ENCODE measurements at places on chromosomes 16 and 17.

GRCh38 chr17:43661699-43662412 lies at the start of gene MEOX1:
Gene MEOX1, minus strand, starts transcription at chr17:43661922. Its CDS starts 388 bp downstream, at chr17:43661534.
- peak within 1 kb of the TSS; percentile 43 for H3K27ac ChIP-seq
- peaks cover 20% of the 10 kb centered on the region for H3K4me1 ChIP-seq
- DNase-seq = peak; percentile 40
- no peaks in the 10 kb centered on the region for H3K36me3 ChIP-seq
- H3K27me3 ChIP-seq = peaks cover 16% of the 10 kb centered on the region

- peaks cover 42% of the 10 kb centered on the region for H3K36me3 ChIP-seq
- H3K27me3 ChIP-seq = no peaks in the 10 kb centered on the region
- H3K4me3 ChIP-seq = no peak overlapping the region
- no peak for DNase-seq
- peaks cover 2% of the 10 kb centered on the region for H3K4me1 ChIP-seq
- H3K27ac ChIP-seq = no peak overlapping the region
These were observed 33.5 kb downstream of the C16orf87 start for GRCh38 chr16:46797501-46797900.

DNA sequence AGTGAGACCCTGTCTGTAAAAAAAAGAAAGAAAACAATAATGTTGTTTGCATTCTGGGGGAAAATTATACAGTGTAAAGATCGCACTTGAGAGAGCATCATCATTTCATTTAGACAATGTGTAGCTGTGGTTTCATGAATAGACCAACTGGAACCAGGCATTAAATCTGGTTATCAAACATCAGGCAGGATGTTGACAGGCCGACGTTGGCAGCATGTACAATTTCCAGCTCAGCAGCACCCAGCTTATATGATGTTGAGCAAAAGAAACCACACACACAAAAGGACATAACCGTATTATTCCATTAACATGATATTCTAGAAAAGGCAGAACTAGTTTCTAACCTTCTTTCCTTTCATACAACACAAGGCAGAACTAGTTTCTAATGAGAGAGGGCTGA lies 5.8 kb downstream of the MARVELD3 start:
- no peaks in the 10 kb centered on the region for H3K36me3 ChIP-seq
- no peak overlapping the region for H3K27ac ChIP-seq
- no peaks in the 10 kb centered on the region for H3K4me1 ChIP-seq
- H3K4me3 ChIP-seq = no peak overlapping the region
- no peak for DNase-seq

GRCh38 chr17:19800571-19800970 lies 52.5 kb upstream of the ALDH3A1 start:
- no peak overlapping the region for H3K4me3 ChIP-seq
- DNase-seq = no peak
- peaks cover 6% of the 10 kb centered on the region for H3K4me1 ChIP-seq
- H3K27ac ChIP-seq = no peak overlapping the region
- peaks cover 34% of the 10 kb centered on the region for H3K36me3 ChIP-seq
- no peaks in the 10 kb centered on the region for H3K27me3 ChIP-seq

GRCh38 chr17:42271779-42272035 lies 4.5 kb downstream of the STAT5B start:
- H3K4me1 ChIP-seq = peaks cover 71% of the 10 kb centered on the region
- no peak for DNase-seq
- no peaks in the 10 kb centered on the region for H3K27me3 ChIP-seq
- peaks cover 27% of the 10 kb centered on the region for H3K36me3 ChIP-seq

GRCh38 chr16:17269439-17269838 lies 201.3 kb downstream of the XYLT1 start:
- no peaks in the 10 kb centered on the region for H3K27me3 ChIP-seq
- peaks cover 20% of the 10 kb centered on the region for H3K4me1 ChIP-seq
- peaks cover 2% of the 10 kb centered on the region for H3K36me3 ChIP-seq
- no peak overlapping the region for H3K4me3 ChIP-seq
- no peak for DNase-seq

- no peak overlapping the region for H3K27ac ChIP-seq
- no peaks in the 10 kb centered on the region for H3K36me3 ChIP-seq
- H3K4me3 ChIP-seq = no peak overlapping the region
These were observed 352.1 kb upstream of the HSBP1 start for GRCh38 chr16:83455716-83456115.

GRCh38 chr17:74798239-74798707 lies 22.1 kb upstream of the NAT9 start:
- H3K4me1 ChIP-seq = no peaks in the 10 kb centered on the region
- no peak overlapping the region for H3K4me3 ChIP-seq
- no peak overlapping the region for H3K27ac ChIP-seq

DNA sequence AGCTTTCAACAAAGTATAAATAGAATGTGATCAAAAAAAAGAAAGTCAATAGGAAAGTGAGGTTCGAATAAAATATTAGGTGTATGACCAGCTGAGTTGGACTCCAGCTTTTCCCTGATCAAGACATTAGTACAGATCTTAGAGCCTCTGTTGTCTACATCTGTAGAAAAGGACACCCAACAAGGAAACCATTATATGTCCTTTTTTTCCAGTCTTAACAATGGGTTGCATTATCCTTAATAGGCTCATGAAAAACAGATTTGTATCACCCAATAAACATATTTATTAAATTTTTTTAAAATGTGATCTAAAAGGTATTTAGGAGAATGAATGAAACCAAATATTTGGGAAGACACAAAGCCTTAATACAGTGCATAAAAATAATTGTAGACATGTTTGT lies 18.1 kb downstream of the ABCA6 start:
- no peak overlapping the region for H3K27ac ChIP-seq
- H3K4me3 ChIP-seq = no peak overlapping the region
- DNase-seq = no peak
- no peaks in the 10 kb centered on the region for H3K27me3 ChIP-seq
- H3K4me1 ChIP-seq = no peaks in the 10 kb centered on the region
- H3K36me3 ChIP-seq = no peaks in the 10 kb centered on the region
